ENCODE measurements at places on chromosomes 4 and X.

GRCh38 chrX:125651426-125651825 lies 331.8 kb downstream of the TEX13C start:
- no peak for DNase-seq

DNA sequence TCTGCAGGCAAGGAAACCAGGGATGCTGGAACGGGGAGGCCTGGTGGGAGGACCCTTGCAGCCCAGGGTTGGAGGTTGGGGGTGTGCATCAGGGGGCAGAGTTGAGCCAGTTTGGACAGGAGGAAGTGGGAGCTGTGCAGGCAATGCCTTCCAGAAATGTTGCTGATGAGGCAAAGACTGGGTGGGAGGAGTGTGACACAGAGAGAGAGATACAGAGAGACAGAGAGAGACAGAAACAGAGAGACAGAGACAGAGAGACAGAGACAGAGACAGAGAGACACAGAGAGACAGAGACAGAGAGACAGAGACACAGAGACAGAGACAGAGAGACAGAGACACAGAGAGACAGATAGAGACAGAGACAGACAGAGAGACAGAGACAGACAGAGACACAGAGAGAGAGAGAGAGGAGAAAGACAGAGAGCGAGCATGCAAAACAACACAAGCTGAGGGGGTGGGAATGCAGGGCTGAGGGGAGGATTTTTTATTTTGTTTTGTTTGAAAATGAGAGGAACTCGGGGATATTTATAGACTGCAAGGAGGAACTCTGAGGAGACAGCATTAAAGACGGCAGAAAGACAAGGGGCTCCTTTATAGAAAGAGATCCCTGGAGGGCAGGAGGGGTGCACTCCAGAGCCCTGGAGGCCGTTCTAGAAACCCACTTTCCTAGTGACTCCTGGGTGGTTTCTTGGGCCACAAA lies 1.9 kb upstream of the HAUS3 start:
- DNase-seq, result peak; percentile 27

DNA sequence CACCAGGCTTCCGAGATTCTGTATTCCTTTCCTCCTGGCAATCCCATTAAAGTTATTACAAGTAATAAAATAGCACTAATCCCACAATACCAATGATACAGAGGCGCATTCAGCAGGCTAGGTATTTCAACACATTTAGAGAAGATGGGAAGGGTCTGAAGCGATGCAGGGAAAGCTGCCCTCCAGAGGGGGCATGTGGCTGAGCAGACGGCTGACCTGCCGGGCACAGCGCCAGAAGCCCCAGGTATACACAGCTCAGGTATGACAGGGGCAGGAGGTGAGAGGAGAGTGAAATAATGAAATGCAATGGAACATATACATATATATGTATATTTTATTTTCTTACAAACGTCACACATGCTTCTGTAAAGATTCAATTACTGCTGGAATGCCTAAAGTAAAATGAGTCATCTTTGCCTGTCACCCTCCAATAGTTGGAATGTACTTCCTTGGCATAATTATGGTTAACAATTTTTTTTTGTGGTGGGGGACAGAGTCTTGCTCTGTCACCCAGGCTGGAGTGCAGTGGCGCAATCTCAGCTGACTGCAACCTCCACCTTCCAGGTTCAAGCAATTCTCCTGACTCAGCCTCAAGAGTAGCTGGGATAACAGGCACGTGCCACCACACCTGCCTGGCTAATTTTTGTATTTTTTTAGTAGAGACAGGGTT lies 21.3 kb upstream of the CDKN2AIP start:
- peak; percentile 75 for DNase-seq

DNA sequence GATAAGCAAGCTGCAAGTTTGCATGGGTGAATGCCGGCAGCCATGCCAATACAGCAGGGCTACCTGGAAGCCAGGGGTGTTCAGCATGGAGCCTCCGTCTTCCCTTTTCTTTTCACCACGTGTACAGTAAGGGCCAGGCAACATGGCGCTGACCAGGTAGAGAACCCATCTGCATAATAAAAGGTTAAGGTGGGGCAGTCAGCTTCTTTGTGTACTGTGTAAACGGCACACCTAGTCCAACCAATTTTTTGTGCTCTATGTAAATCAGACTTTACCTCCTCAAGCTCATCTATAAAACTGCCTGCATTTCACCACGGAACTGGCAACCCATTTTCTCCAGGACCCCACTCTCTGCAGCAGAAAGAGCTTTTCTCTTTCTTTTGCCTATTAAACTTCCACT lies 286.8 kb upstream of the VCX3A start:
- no peak for DNase-seq

- DNase-seq, result no peak
These were observed 48.8 kb downstream of the SEPTIN11 start for GRCh38 chr4:76998251-76998901.

GRCh38 chrX:85977218-85977617 lies 70.1 kb downstream of the CHM start:
- no peak for DNase-seq

Measured in RCC 7860 (cell line).